ENCODE measurements at places on chromosomes 3 and 15. TPM values are rescaled to one million over a fixed set of nuclear protein-coding genes. Genes with fewer than 3 reads are reported as not detected.
A peak's percentile ranks its signal among the peaks of the same experiment; 100 is the strongest.

The ALDH1A2 gene
- not detected for total RNA-seq

The SLC28A2 gene
- total RNA-seq: not detected

The MYRIP gene
- not detected for total RNA-seq

- no peak for DNase-seq
These were observed 23.4 kb upstream of the GALNT15 start for GRCh38 chr3:16151109-16151508.

- DNase-seq: no peak
These were observed 16.5 kb downstream of the KLHL25 start for GRCh38 chr15:85778107-85778776.

GRCh38 chr3:61561374-61562041 lies at the start of gene PTPRG:
Gene PTPRG (plus strand): TSS chr3:61561571. CDS start chr3:61562288, 717 bp downstream.
- DNase-seq: peak; percentile 89

DNA sequence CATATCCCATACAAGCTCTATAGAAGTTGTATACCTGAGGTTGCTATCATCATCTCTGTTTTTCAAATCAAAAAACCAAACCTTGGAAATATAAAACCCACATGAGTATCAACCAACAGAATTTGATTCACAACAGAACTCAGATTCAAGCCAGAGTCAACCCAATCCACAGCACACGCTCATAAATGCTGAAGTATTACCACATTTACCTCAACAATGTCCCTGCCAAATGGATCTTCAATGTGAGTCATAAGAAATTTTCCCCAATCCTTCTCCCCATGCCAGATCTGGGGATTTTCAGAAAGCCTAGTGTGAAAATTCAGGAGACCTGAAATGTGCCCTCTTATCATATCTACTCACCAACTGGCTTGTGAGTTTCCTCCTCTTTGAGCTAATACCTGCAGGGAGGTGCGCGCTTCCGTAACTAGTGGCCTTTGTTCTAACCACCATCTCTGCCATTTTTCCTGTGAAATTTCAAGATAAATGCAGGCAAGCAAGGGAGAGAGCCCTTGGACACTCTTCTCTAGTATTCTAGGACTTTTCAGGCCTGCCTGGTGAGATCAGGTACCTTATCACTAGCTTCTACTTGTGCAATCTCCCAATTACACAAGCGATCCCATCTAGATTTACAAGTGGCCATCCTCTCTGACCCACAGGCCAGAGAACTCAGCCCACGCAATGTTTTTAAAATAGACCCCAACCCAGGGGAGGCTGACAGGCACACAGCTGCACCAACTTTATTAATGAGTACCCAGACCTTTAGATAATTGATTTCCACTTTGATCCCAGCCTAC lies 1076.9 kb upstream of the CFAP20DC start:
- DNase-seq: no peak

DNA sequence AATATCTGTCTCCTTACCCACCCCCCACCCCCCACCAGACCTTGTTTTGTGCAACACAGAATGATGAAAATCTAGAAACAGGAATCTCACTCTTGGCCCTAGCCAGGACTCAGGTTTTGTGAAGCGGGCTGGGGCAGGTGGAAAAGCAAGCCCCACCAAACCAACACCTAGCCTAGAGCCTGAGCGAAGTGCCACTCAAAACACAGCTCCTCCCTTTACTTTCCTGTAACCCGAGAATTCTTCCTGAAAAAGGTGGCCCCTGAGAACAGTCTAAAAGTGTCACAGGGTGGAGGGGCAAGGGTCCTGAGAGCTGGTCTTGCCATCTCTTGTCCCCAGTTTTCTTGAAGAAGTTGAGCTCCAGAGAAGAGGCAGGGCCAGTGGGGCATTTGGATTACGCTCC lies 17.4 kb upstream of the RPUSD3 start:
- DNase-seq: no peak

The MYLK gene
- total RNA-seq: 420 TPM

The POTEB2 gene
- not detected for total RNA-seq

- no peak for DNase-seq
These were observed 68.8 kb downstream of the FSIP1 start for GRCh38 chr15:39713846-39714245.

GRCh38 chr15:64447536-64448315 lies 12.7 kb upstream of the ZNF609 start:
- DNase-seq: no peak

GRCh38 chr15:94691169-94691568 lies 459.8 kb downstream of the MCTP2 start:
- no peak for DNase-seq

- peak; percentile 49 for DNase-seq
These were observed 48.1 kb downstream of the HSPBAP1 start for GRCh38 chr3:122745369-122746021.

GRCh38 chr3:112651071-112651470 lies 10.1 kb upstream of the CCDC80 start:
- no peak for DNase-seq

DNA sequence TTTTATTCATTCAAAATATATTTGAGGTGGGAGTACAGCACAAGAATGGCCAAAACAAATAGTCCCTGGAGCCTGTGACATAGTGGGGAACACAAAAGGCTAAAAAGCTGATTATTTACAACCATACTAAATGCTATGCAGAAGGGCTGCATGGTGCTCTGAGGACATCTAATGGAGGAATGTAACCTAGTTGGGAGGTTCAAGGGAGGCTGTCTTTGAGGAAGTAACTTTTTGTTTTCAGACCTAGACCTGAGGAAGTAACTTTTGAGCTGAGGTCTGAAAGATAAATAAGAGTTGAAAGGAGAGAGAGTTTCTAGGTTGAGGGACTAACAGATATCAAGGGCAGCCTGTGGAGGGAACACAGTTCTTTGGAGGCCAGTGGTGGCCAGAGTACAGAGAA lies 34.8 kb upstream of the RASA2 start:
- peak; percentile 56 for DNase-seq

The NUSAP1 gene
- 54.1 TPM for total RNA-seq

DNA sequence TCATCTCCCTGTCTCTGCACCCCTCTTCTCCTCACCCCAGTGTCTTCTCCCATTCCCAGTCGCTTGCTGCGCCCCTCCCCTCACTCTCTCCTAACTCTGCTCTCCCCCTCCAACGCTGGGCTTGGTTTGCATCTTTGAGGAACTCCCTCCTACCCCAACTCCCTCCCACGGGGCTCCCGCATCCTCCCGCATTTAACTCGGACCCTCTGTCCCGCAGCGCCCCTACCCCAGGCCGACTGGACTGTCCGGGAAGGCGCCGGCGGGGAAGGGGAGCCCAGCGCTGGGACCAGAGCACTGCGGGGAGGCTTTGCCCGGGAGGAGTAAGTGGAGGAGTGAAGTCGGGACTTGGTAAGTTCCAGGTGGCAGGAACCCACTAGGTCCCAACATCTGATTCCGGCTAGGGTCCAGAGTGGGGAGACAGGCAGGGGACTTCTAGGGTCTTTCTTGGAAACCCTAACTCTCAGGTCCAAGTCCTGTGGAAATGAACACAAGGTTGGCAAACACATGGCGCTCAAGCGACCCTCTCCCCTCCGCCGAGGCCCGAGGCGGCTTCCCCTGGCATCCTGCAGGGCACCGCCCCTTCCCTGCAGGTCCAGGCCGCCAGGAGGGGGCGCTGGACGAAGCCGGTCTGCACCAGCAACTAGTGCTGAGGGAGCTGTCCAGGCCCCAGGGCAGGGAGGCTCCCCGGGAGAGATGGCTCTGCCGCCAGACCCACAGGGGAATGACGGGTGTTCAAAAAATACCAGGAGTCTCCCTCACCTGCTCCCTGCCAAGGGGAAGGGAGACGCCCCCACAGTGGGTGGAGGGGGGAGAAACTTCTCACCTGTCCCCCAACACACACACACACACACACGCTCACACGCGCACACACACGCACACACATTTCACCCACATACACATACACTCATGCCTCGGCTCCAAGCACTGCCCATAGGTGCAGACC lies 53.2 kb downstream of the LHFPL4 start:
- peak; percentile 62 for DNase-seq

The GOLGA6L22 gene
- total RNA-seq: not detected

The RMDN3 gene
- 38.2 TPM for total RNA-seq

GRCh38 chr3:59726279-59726678 lies 676.5 kb upstream of the CFAP20DC start:
- DNase-seq: no peak

The PTH1R gene
- total RNA-seq: not detected

The OIP5 gene
- total RNA-seq: 5.4 TPM

GRCh38 chr15:51726302-51727073 lies 11.0 kb downstream of the LYSMD2 start:
- peak; percentile 91 for DNase-seq

The FOXB1 gene
- not detected for total RNA-seq

DNA sequence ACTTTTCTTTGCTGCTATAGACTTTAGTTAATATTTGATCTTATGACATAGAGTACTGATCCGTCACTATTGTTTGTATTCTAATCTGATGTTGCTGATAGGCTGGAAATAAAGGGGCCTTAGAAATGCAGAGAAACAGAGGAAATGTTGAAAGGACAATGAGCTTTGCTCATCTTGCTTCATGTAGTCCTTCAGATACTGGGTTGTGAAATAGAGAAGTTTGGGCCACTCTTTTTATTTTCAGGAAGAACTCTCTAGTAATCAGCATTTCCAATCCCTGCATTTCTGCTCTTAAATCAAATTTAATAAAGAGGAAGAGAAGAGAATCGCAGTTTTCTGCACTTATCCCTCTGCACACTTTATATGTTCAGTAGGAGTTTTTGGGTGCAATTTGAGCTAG lies 192.8 kb upstream of the THBS1 start:
- no peak for DNase-seq

DNA sequence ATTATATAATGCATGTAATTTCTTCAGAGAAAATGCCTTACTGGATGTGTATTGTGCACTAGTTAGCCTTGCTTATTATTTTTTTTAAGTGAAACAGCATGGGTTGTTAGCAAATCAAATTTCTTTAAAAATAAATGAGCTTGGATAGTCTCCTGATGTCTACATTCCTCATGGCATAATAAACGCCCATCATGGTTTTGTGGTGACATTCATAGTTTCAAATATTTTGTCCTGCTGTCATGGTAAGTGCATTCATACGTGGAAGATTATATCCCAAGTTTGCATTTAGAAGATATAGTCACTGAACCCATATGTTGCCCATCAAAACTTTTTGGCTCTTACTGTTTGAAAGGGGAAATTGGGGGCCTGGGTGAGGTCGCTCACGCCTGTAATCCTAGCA lies 130.7 kb downstream of the ALCAM start:
- no peak for DNase-seq

GRCh38 chr15:98282656-98283332 lies 322.3 kb downstream of the ARRDC4 start:
- DNase-seq: no peak

- DNase-seq: no peak
These were observed 108.4 kb downstream of the SEC22A start for GRCh38 chr3:123310186-123310585.

The CCDC54 gene
- total RNA-seq: not detected

DNA sequence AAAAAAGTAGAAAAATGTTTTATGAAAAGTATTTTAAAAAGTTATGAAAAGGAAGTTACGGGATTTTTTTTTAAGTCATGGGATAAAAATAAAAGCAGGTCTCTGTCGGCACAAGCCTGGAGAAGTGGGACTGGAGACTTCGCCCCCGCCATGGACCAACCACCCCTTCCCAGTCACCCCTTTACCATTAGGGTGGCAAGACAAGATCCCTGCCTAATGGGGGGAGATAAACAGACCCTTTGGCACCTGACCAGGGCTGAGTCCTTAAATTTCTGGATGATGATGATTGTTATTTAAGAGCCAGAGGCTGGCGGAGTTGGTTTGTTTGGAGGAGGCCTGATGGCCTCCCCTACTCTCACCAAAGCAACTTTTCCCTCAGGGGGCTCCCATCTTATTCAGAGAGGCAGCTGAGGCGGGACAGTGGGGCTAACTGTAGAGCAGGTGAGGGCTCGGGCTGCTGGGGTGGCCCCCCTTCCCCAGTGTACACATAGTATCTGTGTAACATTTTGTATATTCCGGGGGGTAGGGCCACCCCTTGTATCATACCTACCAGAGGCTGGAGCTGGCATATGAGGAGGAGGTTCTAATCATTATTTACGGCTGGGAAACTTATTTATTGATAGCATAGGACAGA lies 74.0 kb downstream of the ADAMTS7 start:
- DNase-seq: no peak

GRCh38 chr3:159667261-159667660 lies 321.4 kb upstream of the IL12A start:
- DNase-seq: peak; percentile 64

GRCh38 chr15:89393056-89393455 lies 58.4 kb upstream of the POLG start:
- DNase-seq: no peak

GRCh38 chr15:101204739-101205535 lies 46.9 kb downstream of the CHSY1 start:
- peak; percentile 39 for DNase-seq

The PP2D1 gene
- not detected for total RNA-seq

DNA sequence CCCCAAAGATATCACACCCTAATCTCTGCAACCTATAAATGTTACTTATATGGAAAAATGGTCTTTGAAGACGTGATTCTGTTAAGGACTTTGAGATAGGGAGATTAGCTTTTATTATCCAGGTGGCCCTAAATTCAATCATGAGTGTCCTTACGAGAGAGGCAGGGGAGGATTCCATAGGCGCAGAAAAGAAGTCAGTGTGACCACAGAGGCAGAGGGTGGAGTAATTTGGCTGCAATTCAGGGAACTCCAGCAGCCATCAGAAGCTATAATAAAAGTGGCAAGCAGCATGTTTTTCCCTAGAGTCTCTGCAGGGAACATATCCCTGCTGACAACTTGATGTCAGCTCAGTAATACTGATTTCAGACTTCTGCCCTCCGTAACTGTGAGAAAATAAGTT lies 315.2 kb upstream of the ROBO2 start:
- no peak for DNase-seq

- no peak for DNase-seq
These were observed 47.8 kb upstream of the USP50 start for GRCh38 chr15:50594311-50594710.

GRCh38 chr3:126110431-126111125 lies 26.7 kb upstream of the SLC41A3 start:
- no peak for DNase-seq

DNA sequence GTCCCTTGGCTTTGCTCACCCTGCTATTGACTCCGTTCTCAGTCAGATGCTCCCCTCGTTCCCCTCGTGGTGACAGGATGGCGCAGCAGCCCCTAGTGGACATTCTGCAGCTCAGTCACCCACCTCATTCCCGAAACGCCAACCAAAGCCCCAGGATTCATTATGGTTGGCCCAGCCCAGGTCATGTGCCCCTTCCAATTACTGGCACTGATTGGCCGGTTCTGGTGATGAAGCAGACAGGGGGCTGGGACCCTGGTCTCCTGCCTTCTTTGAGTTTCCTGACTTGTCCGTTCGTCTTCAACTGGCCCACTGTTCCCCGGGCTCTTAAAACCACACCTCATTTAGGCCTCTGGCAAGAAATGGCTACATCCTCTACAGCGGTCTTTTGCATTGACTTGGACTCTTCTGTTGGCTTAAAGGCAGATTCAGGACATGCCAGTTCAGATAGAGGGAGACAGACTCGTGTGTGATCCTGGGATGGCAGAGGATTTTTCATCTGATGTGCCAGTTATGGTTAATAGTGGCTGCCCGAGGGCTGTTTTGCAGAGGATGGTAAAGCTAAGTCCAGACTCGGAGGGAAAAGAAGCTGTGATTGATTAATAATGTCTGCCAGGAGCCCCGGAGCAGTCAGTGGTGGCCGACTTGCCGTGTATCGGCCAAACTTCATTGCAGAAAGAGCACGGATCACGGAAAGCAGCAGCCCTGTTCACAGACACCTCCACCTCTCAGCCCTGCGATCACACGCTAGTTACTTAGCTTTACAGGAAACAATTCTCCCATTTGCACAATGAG lies 37.8 kb downstream of the LSM3 start:
- DNase-seq: no peak

GRCh38 chr3:39184081-39184967 lies 8.1 kb downstream of the XIRP1 start:
- DNase-seq: no peak

The WDR72 gene
- total RNA-seq: not detected
